ENCODE measurements at places on chromosomes 2 and 18.

DNA sequence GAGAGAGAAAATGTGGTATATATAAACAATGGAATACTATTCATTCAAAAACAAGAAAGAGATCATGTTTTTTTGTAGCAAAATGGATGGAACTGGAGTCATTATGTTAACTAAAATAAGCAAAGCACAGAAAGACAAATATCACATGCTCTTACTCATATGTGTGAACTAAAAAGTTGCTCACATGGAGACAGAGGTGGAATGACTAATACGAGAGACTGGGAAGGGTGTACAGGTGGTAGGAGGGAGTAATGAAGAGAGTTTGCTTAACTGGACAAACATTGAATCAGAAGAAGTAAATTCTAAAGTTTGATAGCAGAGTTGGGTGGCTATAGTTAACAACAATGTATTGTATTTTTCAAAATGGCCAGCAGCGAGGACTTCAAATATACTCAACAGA lies 1080.7 kb upstream of the CHAC2 start:
- DNase-seq = no peak

DNA sequence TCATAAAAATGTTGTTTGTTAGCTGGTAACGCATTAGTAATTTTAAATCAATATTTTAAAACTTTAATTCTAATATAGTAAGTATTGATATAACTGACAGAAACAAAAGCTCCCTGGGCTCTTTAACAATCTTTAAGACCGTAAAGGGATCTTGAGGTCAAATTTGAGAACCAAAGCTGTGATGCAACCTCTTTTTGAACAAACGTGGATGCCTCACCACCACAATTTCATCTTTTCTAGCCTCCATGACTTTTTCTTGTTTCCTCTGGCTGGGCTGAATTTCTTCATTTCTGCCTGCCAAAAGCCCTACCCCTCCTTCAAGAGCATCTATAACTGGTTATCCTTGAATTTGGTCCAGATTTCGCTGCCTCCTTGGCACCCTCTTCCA lies 563 bp upstream of the POLE4 start:
- DNase-seq = no peak

- no peak for DNase-seq
Observed at GRCh38 chr18:59672235-59672711, 24.9 kb downstream of the CCBE1 start.

- no peak for DNase-seq
Observed at GRCh38 chr2:25714740-25715139, 41.4 kb upstream of the DTNB start.

DNA sequence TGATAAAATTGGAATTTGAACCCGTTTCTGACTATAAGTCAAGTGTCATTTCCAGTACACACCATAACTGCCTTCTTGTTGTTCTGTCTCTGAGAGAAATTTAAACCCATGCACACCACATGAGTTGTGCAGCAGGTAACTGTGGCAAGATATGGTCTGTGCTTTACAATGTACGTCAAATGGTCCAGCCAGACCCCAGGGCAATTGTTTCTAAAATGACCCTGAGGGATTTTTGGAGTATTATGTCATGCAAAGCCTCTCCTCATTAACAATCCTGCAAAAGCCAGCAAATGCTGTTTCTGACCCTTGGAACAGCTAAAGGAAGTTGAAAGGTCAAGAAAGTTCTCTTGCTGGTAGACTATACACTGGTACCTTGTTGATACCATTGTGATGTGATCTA lies 47.7 kb upstream of the WIPF1 start:
- DNase-seq = no peak

DNA sequence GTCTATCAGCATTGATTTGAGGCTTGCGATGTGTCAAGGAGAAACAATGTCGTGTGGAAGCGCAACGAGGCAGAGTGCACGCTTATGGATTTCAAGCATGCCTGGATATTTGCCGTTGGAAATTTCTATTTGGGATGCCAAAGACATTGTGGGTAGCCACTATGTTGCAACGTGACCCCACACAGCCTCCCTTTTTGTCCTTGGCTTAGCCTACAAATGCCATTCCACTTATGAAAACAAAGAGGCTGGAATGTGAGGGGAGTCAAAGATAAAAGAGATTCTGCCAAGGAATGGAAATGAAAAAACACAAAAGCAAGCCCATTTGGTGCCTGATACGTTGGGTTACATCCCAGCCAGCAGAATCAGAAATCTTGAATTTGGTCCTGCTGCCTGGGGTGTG lies 721.2 kb downstream of the GALR1 start:
- DNase-seq = no peak

DNA sequence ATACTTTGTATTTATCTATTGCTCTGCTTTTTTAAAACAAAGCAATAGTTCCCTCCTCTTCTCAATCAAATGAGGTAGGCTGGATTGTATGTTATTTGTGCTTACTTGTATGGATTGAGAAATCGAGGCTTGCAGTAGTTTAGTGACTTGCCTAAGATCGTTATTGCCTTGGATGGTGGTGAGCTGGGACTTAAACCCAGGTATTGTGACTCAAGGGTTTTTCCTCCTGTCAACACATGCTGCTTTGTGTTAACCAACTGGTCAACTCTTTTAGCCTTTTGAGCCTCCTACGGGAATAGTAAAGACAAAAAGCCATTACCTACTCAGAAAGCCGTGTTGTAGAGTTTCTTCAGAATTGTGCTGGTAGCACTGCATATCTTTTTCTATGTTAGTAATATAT lies 95.2 kb upstream of the THUMPD2 start:
- DNase-seq = no peak

- no peak for DNase-seq
Observed at GRCh38 chr2:231727621-231728020, 19.3 kb downstream of the PTMA start.

DNA sequence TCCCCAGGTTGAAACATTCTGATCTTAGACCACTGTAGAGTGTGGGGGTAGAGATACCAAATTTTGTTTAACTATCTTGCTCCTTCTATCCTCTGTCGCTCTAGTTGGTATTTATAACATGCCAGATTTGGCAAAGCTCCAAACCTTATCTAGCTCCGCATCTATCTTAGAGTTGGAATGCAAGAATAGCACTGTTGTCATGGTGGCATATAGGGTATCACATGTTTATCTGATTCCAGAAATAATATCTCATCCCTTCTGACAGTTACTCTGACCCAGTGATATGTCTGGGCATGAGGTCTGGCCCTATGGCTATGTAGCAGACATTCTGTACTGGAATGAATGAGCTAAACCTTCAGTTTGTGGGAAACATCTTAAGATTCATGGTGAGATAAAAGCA lies 51.7 kb downstream of the CABYR start:
- DNase-seq = no peak

DNA sequence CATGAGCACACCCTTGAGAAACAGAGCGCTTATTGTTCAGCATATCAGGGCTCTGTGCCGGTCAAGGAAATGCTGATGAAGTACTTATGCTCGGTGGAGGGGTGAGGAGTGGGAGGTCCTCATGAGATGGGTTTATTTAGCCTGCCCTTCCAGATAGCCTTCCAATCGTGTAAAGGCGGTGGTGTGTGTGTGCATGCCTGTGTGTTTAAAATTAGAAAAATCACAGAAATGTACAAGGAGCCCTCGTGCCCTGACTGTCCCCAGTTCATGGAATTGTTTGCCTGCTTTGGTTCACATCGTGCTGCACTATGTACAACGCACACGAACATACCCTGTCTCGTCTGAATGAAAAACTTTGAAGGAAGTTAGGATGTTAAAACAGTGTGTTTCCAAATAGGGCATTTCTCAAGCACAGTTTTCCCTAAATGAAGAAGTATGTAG lies 158.6 kb downstream of the AQP4 start:
- peak; percentile 52 for DNase-seq

- peak; percentile 47 for DNase-seq
Observed at GRCh38 chr2:218781691-218782527, at the start of gene CYP27A1. TSS of gene CYP27A1 (plus strand) at chr2:218782147. CDS start at chr2:218782183, 36 bp downstream.

- DNase-seq = no peak
Observed at GRCh38 chr2:217966423-217967070, 36.2 kb downstream of the TNS1 start.

DNA sequence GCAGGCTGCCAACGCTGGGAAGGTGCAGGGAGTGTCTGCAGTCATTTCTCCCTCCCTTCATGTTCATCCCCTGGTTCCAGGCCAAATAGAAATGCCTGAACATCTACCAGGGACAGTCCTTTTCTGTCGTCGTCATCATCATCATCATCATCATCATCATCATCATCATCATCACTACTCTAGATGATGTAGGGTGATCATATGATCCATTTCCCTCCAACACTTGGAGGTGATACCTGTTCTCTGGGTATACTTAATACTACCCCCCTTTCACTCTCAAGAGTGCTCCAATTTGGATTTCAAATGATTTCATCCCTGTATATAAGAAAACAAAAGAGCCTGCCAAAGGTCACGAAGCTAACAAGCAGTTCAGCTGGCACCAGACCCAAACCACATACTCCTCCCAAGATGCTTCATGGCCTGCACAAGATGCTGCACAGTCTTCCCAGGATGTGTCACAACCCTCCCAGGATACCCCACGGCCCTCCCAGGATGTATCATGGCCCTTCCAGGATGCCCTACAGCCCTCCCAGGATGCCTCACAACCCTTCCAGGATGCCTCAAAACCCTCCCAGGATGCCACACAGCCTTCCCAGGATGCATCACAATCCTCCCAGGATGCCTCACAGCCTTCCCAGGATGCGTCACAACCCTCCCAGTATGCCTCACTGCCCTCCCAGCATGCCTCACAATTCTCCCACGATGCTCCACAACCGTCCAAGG lies 257.9 kb downstream of the DYSF start:
- DNase-seq = peak; percentile 18

- DNase-seq = no peak
Observed at GRCh38 chr2:24307961-24308360, 52.4 kb downstream of the ITSN2 start.

DNA sequence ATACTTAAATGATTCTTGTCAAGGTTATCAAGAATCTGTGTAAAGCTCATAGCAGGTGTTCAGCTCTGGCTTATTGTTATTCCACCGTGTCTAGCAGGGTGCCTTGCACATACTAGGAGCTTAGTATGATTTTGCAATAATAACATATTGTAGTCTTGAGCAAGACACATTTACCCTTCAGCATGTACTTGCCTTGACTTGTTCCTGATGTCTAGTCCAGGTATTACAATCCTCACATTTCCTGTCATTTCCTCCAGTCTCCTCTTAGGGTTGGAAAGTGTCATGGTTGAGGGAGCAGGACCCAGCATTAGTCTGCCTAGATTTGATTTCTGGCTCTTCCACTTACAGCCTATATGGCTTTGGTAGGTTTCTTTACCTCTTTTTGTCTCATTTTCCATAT lies 246.1 kb downstream of the RAD51AP2 start:
- no peak for DNase-seq

- DNase-seq = no peak
Observed at GRCh38 chr2:28650266-28650584, 101.4 kb upstream of the PPP1CB start.

DNA sequence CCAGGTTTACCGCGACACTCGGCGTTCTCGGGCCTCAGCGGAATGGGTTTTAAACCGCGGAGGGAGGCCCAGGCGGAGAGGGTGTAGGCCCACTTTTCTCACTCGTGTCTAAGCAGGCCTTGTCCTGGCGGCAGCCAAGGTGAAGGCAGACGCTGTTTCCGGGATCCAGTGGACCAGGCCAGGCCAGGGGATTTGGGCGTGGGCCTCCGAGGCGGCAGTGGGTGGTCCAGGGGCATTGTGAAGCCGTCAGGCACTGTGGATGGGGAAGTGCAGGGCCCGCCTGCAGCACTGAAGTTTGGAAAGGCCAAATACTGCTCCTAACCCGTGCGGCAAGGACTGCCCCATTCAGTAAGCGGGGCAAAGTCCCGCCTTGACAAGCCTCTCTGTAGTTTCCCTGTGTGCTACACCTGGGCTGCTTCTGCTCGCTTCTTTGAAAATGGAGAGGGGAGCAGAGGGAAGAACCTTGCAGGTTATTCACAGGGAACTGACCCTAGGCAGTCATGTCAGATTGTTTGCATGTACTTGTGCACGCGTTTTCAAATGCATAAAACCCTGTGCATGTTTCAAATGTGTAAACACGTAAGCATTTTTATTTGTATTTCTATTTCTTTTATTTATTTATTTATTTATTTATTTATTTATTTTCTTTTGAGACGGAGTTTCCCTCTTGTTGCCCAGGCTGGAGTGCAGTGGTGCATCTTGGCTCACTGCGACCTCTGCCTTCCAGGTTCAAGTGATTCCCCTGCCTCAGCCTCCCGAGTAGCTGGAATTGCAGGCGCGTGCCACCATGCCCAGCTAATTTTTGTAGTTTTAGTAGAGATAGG lies 7.5 kb upstream of the DLX2 start:
- no peak for DNase-seq

GRCh38 chr2:219245899-219246230 lies 586 bp downstream of the STK16 start:
- DNase-seq = no peak

DNA sequence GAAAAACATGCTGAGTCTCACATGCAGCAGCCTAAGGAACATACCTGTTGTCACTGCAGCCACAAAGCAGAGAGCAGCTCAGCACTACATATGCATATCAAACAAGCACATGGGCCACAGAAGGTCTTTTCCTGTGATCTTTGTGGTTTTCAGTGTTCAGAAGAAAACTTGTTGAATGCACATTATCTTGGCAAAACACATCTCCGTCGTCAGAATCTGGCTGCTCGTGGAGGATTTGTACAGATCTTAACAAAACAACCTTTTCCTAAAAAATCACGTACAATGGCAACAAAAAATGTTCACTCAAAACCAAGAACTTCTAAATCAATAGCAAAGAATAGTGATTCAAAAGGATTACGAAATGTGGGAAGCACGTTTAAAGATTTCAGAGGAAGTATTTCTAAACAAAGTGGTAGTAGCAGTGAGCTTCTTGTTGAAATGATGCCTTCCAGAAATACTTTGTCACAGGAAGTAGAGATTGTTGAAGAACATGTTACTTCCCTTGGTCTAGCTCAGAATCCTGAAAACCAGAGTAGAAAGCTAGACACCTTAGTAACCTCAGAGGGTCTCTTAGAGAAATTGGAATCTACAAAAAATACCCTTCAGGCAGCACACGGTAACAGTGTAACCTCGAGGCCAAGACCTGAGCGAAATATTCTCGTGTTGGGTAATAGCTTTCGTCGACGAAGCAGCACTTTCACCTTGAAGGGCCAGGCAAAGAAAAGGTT lies 34.1 kb downstream of the ZNF407 start:
- DNase-seq = no peak

DNA sequence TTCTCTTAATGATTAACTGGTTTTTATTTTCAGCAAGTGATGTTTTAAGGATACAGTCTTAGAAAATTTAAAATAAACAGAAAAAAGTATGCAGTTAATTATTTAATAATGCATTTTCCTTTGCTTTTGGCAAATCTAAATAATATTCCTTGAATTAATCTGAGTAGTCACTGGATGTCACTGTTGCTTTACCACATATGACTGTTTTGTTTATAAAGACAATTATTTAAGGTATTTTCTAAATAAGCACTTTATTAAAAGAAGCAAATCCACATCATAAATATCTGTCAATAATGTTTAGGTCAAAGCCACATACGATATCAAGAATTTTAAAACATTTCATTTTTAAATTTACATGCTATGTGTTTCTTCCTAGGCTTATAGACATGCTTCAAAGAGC lies 40.6 kb upstream of the TFPI start:
- no peak for DNase-seq
